ENCODE measurements at places on chromosomes 7 and 10. TPM values are rescaled to one million over a fixed set of nuclear protein-coding genes. Genes with fewer than 3 reads are reported as not detected.

DNA sequence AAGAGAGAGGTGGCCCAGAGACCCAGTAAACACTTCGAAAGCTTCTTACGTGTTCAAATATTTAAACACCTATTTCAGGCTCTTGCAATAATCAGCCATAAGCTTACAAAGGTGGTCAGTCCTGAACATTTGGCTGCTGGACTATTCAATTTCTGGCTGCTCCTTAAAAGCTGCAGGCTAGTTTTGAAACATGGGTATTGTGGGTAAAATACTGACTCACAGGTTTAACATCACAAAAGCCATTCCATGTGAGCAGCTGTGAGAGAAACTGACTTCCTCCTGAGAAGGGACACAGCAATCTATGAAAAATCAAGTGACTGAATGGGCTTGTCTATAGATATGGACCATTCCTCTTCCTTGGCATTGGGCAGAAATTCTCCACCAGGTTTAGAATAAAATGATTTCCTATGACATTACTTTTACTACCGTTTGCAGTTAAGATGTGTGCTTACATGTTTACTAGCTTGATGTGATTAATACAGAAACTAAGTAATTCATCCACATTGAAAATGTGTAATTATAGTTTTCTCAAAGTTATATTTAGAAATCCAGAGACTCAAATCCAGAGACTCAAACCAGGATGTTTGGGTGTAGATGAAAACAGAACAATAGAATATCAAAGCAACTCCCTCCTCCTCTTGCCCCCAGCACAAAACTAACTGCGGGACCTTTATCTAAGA, 252.3 kb downstream of the GATA3 start:
- H3K27me3 ChIP-seq = peaks cover 17% of the 10 kb centered on the region
- H3K4me1 ChIP-seq = peaks cover 21% of the 10 kb centered on the region
- H3K4me3 ChIP-seq = peak overlapping the region; percentile 23
- no peaks in the 10 kb centered on the region for H3K36me3 ChIP-seq
- peak overlapping the region; percentile 80 for H3K27ac ChIP-seq
- no peak for DNase-seq

ZP3 gene
- total RNA-seq = 7.4 TPM

GRCh38 chr7:21903020-21903786, 42.5 kb downstream of the CDCA7L start:
- peaks cover 9% of the 10 kb centered on the region for H3K4me1 ChIP-seq
- H3K36me3 ChIP-seq = peaks cover 68% of the 10 kb centered on the region
- no peak for DNase-seq

DNA sequence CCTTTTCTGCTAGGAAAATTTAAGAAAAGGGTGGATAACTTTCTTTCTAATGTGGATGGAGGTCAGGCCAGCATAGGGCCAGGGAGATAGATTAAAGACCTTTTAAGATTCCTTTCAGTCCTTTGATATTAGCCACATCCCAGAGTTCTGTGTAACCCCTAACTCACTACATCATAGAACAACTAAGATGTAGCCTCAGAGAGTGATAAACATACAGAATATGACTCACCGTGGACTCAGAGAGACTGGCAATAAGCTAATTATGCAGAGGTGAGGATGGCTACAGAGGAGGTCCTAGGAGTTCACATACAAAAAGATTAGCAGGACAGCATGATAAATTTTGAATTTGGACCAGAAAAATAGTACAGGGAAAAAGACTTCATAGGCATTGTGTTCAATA, 141.0 kb downstream of the AOAH start:
- H3K4me3 ChIP-seq = no peak overlapping the region
- peaks cover 33% of the 10 kb centered on the region for H3K36me3 ChIP-seq
- DNase-seq = no peak
- no peak overlapping the region for H3K27ac ChIP-seq
- peaks cover 7% of the 10 kb centered on the region for H3K4me1 ChIP-seq

DNA sequence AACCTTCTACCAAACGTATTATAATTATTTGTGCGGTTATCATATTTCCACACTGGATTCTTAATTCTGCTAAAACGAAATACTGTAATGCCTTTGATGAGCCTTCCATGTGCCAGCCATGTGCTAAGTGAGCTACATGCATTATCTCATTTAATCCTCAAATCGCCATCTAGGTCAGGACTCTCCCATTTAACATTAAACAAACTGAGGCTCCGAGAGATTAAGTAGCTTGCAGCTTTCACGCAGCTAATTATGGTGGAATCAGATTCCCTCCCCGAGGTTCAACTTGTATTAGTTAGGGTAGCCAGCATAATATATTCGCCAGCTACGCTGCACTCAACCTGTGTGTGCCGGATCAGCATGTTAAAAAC, 798 bp upstream of the TSPAN33 start:
- peak overlapping the region; percentile 89 for H3K4me3 ChIP-seq
- DNase-seq = no peak
- peaks cover 47% of the 10 kb centered on the region for H3K27me3 ChIP-seq
- H3K27ac ChIP-seq = no peak overlapping the region
- no peaks in the 10 kb centered on the region for H3K36me3 ChIP-seq

DNA sequence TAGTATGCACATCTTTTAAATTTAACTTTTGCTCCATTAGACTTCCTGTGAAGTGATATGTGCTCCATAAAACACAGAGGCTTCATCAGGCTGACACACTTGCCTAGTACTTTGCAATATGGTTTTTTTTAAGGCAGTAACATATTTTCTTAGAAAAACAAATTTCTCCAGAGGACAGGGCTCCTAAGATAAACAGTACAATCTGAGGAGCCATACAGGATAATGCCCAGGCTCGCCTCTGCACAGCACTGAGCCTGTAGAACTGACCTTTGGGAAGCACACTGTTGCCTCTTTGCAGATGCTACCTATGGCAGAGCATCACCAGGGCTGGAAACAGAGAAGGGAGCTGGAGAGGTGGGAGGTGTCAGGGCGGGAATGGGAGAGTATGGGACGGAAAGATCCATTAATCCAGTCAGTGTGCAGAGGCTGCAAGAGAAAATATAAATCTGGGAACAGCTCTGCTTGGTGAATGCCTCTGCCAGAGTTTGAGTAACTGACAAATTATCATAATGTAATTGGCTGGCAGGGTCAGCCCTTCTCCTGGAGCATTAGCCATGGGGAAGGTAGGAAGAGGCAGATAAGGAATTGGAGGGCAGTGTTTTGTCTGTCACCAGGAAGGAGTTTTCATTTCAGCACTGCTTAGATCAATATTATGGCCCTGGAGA, 132.3 kb downstream of the CREB5 start:
- H3K4me3 ChIP-seq = no peak overlapping the region
- no peaks in the 10 kb centered on the region for H3K4me1 ChIP-seq
- H3K27me3 ChIP-seq = no peaks in the 10 kb centered on the region
- H3K36me3 ChIP-seq = no peaks in the 10 kb centered on the region

TMEM213 gene
- total RNA-seq = not detected

MKI67 gene
- 161 TPM for total RNA-seq

DNA sequence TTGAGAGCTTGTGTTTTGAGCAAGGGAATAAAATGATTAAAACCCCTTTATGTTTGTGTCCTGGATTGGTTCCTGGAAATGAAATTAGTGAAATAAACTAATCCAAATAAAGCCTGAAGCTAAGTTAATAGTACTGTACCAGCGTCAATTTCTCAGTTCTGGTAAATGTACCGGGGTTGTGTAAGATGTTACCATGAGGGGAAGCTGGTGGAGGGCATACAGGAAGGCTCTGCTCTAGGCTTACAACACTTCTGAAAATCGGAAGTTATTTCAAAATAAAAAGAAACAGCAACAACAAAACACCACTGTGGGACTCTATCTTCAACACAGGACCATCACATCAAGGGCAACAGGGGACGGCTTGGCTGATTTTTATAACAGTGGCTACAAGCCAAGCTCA, 257.0 kb downstream of the CREB5 start:
- no peaks in the 10 kb centered on the region for H3K36me3 ChIP-seq
- peaks cover 2% of the 10 kb centered on the region for H3K27me3 ChIP-seq
- no peak overlapping the region for H3K27ac ChIP-seq
- no peak overlapping the region for H3K4me3 ChIP-seq
- no peaks in the 10 kb centered on the region for H3K4me1 ChIP-seq

DNA sequence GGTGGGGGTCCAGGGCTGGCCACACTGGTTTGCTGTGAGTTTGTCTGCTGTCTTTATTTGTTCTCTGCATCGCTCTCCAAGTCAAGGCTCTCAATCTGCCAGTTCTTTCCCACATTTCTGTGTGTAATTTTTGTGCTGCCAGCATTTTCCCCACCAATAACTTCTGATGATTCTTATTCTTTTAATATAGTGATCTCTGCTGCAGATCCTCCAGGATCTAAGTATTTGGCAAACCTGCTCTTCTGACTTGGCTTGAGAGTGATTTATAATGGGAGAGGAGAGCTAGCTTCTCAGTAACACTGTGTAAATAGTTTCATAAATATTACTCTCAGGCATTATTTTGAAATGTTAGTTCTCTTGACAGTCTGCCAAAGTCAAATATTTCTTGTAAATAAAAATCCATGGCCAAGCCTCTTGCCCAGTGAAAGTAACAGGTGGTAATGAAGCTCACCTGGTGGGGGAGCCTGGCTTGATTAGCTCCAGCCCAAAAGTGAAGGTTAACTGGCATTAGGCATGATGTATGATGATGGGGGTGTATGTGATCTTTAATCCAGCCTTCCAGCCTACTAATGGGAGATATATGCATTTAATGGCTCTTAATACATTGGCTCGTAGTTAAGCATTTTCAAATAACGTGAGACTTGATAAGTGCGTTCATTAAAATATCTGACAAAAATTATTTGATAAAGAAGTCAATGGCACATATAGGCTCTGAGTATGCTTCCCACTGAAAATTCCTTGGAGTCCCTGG, 1055.9 kb downstream of the KCNMA1 start:
- no peak for DNase-seq
- H3K27me3 ChIP-seq = no peaks in the 10 kb centered on the region
- H3K4me3 ChIP-seq = no peak overlapping the region
- no peaks in the 10 kb centered on the region for H3K4me1 ChIP-seq

DNA sequence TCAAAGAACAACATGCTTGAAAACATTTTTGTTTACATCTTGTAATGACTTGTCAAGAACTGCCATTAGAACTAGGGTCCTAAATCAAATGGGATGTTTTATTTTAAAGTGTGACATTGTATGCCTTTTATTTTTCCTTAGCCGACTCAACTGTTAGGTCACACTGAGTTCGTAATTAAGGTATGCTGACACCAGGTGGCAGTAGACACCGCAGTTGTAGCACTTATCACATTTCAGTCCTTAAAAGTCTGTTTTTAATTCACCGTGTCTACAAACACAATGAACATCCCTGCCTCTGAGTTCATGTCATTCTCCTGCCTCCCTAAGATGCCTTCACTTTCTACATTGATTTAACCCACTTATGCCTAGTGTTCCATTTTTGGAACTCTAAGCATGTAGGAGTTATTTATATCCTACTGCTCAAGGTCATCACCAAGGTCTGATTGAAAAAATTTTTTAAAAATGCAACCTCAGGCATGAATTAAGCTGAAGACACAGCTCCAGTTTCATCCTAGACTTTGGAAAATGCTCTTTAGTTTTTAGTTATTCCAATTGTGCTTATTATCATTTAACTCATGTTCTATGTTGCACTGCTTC, 186.1 kb downstream of the BMPER start:
- no peak overlapping the region for H3K27ac ChIP-seq
- H3K4me1 ChIP-seq = no peaks in the 10 kb centered on the region
- peak; percentile 58 for DNase-seq
- no peaks in the 10 kb centered on the region for H3K36me3 ChIP-seq
- no peak overlapping the region for H3K4me3 ChIP-seq

DNA sequence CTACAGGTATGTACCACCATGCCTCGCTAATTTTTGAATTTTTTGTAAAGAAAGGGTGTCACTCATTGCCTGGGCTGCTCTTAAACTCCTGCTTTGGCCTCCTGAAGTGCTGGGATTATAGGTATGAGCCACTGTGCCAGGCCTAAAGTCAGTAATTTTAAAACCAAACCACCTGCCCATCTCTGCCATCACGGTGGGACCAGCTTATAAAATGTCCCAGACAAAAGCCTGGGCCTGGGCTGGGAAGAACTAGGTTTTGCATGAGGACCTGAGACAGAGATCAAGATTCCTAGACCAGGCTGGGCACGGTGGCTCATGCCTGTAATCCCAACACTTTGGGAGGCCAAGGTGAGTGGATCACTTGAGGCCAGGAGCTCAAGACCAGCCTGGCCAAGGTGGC, 395.6 kb downstream of the CALN1 start:
- H3K4me1 ChIP-seq = no peaks in the 10 kb centered on the region
- H3K36me3 ChIP-seq = no peaks in the 10 kb centered on the region
- H3K27me3 ChIP-seq = no peaks in the 10 kb centered on the region
- no peak overlapping the region for H3K4me3 ChIP-seq

DNA sequence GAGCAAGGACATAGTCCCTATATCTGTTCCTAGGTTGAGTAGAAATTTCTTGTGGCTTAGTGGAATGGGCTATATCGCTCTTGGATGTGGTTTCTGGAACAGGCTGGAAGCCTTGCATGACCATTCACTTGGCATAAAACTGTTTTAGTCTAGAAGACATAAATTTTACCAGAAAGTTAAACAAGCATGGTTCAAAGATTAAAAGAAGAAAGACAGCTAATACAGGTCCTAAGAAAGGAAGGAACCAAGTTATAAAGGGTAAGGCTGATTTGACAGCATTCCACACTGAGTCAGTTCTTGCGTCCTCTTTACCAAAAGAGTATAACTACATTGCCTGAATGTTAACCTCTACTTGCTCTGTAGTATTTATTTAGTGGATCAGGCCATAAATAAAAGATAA, 724.2 kb downstream of the SORCS1 start:
- no peaks in the 10 kb centered on the region for H3K36me3 ChIP-seq
- H3K27ac ChIP-seq = no peak overlapping the region
- H3K4me3 ChIP-seq = no peak overlapping the region
- H3K4me1 ChIP-seq = no peaks in the 10 kb centered on the region
- no peaks in the 10 kb centered on the region for H3K27me3 ChIP-seq

ADRB1 gene
- total RNA-seq = not detected

GIMAP7 gene
- total RNA-seq = 40.5 TPM

DNA sequence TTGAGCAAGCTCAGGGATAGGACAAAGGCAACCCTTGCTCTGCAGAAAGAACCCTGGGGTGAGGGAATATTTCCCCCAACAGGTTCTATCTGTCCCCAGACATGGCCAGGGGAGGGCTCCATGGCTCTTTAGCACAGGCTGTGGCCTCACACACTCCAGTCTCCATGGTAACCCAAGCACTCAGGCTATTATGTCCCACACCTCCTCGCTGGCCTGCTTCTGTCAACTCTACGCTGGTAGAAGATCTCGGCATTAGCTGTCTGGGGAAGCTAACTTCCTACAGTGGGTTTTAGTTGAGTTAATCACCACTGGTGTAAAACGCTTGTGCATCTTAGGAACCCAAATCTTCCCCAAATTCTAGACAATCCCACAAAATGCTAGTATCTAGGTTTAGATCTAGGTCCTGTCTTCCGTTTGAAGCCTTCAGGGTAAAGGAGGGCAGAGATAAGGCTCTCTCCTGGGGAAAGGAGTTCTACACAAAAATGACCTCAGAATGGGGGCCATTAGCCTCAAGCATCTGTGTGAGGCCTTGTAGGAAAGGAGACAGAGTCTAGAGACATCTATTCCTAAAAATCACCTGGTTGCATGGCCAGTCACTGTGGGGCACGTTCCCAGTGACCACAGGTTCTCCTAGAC, 36.7 kb upstream of the SLIT1 start:
- no peak overlapping the region for H3K4me3 ChIP-seq
- no peak for DNase-seq
- H3K27me3 ChIP-seq = no peaks in the 10 kb centered on the region
- peaks cover 25% of the 10 kb centered on the region for H3K4me1 ChIP-seq
- H3K27ac ChIP-seq = no peak overlapping the region

Measured in activated CD4-positive, alpha-beta T cell treated with anti-CD3 and anti-CD28 coated beads, Interleukin-2, amount 10 ng/mL, durations not matched to agents 24 days and 14 days (primary cell).